ENCODE measurements at places on chromosomes 12 and 14.

DNA sequence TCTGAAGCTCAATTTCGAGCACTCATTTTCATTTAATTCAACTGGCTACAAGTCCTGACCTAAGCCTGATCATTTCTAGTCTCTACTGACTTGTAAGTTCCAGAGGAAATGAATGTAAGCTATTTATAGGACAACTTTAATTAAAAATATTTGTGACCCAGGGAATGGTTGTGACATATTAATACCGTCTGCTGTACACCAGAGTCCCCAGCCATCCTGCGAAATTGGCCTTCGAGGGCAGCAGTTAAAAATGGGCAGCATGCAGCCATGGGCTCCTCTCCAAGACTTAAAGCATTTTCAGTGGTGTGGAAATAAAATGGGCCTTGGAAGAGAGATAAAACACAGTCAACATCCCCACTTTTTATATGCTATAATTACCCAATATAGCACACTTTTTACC, 30.7 kb upstream of the OVCH1 start:
- DNase-seq = no peak

- no peak for DNase-seq
Measured at GRCh38 chr12:53601296-53601847, 24.8 kb downstream of the ATF7 start.

DNA sequence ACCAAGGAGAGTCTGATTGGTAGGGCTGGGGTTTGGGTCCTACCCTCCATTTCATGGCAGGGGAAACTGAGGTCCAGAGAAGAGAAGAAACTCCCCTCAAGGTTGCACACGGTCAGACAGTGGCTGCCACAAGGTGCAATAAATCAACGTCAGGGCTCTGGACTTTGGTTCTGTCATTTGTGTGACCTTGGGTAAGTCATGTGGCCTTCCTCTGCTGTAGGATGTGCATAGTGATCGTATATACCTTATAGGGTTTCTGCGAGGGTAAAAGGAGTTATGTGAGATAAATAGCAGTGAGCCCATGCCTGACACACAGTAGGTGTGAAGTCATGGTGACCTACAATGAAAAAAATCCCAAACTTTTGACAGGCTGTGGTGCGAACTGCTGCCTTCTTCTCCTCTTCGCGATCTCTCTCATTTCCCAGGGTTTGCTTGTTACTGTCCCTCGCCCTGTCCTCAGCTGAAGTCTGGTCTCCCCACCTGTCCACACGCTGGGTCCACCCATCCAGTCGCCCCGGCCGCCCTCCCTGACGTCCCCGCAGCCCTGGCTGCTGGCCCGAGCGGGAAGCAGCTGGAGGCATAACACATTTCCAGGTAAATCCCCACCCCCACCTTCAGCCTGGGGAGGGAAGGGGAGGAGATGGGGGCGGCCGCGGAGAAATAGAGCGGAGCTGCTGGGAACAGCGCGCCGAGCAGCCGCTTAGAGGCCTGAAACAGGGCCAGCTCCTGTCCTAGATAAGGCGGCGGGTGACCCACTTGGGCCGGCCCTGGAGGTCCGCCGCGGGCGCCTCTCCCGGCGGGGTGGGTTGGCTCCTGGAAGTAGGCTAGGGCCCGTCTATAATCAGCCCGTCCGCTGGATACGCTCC, 1.8 kb upstream of the FAM222A start:
- DNase-seq = no peak

GRCh38 chr12:131509701-131510100, 201.2 kb upstream of the SFSWAP start:
- no peak for DNase-seq

DNA sequence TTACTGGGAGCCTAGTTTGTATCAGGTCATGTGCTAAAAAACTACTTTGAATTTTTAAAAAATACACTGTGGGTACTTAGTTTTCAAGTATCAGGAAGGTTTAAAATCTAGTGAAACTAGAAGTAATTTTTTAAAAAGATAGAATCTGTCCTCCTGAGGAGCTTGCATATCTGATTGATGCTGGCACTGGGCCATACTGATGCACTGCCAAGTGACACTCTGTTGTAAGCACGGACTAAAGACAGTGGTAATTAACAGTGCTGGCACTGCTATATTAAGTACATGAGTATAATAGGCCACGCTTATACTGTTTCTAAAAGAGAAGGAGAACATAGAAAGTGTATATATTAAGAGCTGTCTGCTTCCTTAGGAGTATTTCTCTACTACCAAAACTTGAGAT, 10.0 kb upstream of the TBC1D30 start:
- no peak for DNase-seq

DNA sequence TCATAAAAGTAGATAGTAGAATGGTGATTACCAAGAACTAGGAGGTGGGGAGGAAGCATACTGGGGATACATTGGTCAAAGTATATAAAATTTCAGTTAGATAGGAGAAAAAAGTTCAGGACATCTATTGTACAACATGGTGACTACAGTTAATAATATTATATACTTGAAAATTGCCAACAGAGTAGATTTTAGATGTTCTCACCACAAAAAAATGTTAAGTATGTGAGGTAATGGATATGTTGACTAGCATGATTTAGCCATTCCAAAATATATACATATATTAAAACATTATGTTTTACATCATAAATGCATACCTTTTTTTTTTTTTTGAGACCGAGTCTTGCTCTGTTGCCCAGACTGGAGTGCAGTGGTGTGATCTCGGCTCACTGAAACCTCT, 31.0 kb downstream of the TMEM116 start:
- peak; percentile 7 for DNase-seq

DNA sequence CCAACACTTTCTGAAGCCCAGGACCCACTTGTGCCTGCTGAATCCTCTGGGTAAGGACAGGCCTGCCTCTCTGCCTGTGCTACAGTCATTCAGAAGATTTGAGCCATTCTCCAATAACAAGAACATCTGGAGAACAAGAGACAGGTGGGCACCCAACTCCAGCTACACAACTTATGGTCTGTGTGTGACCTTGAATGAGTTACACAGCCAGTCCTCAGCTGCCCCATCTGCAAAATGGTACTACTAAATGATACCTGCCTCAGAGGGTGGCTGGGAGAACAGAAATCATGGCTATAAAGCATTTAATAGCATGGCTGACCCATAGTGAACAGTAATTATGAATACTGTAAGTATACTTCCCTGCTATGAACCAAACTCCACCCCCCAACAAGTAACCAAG, 4.2 kb downstream of the CKAP4 start:
- DNase-seq = no peak

GRCh38 chr12:482061-482460, 22.3 kb downstream of the B4GALNT3 start:
- DNase-seq = no peak

- DNase-seq = peak; percentile 58
Measured at GRCh38 chr12:26723379-26724308, 109.3 kb downstream of the ITPR2 start.

DNA sequence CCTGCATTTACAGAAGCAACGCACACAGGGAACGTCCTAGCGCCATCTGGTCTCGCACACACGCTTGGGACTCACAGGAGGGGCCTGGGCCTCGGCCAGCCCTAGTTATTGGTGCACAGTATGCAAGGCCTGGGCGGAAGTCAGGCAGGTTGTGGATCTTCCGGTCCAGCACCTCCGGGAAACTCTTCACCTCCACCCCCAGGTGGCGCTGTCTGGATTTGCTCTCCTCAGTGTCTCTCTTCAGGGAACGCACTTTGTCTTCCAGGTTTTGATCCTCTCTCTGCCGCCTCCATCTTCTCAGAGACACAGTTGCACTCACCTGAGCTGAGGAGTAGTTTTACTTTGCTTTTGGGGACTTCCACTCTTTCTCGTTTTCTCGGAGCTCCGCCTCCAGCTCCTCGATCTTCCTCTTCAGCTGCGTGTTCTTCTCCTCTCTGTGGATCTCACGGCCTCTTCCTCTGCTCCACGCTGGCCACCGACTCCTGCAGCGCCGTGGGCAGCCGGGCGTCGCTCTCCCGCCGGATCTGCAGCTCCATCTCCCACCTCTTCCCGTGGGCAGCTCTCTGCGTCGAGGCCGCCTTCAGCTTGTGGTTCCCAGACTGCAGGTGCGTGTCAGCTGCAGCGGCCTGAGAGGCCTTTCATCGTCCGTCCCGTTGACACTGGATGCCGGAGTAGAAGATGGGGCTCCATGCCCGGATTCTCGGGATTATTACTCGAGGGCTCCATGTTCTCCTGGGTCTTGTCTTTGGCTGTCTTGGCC, 933.8 kb downstream of the TMEM121 start:
- DNase-seq = no peak

GRCh38 chr12:123390498-123391426, 6.8 kb downstream of the KMT5A start:
- DNase-seq = peak; percentile 42

- DNase-seq = no peak
Measured at GRCh38 chr12:50742776-50743175, 21.1 kb upstream of the ATF1 start.

DNA sequence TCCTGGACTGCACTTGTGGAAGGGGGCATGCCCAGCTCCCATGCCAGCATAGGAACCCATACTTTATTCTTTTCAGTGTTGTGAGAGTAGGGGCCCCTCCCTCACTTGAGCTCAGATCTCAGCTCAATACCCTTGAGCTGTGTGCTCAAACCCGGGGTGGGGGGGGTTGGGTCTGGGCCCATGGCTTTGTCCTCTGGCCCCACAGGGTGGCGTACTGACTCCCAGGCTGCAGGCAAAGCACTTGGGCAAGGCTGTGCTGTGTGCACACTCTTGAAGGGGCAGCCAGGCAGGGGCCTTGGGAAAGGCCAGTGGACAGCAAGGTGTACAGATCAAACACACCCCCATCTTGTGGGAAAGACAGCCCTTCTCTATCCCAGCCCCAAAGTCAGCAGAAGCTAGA, 81.8 kb downstream of the WIF1 start:
- no peak for DNase-seq

DNA sequence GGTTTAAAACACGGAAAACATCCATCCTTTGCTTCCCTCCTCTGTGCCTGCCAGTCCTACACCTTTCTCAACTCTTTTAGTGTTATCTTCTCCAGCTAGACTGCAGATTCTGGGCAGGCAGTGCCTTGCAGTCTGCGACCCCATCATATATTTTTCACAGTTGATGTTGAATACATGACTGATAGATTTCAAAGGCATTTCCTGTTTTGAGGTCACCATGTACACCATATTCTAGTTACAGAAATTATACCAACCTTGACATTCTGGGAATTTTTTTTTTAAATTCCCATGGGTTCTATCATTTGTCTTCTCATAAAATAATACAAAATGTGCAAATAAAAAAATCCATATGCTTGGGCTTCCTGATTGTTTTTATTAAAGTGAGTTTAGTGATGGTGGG, 16.6 kb downstream of the SOCS2 start:
- DNase-seq = no peak

- peak; percentile 80 for DNase-seq
Measured at GRCh38 chr12:46770501-46771183, 55.2 kb downstream of the SLC38A4 start.

DNA sequence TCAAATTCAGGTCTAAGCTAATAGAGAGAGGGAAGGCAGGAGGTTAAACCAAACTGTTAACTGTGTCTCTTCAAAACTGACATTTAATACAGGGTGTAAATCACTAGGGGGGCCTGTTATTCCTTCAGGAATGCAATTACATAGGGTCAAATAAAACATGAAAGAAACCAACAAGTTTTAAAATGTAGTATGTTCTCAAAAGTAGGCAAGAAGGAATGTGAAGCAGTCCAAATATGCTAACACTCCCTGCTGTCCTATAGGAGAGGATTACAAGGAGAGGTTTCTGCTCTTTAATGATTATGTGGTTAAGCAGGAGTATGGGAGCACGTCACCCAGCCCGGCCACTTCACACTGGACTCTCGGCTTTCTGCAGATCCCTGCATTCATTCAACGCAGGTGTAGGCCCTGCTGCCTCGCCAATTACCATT, 42.5 kb upstream of the BMP4 start:
- peak; percentile 61 for DNase-seq

DNA sequence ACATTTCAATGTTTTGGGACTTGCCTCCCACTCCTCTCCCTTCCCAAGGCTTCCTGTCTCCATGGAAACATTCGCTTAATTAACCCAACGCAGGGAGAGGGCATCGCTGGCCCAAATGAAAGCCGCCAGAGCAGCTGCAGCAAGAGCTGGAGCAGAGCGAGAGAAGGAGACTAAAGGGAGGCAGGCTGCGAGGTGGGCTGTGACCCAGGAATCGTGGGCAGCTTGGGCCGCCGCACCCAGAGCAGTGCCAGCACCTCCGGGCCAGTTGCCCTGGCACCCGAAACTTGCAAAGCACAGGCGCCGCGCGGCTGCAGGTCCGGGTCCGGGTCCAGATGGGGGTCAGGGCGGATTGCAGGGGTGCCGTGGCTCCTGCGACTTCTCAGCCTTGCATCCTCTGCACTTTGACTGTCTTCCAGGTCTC, 43.5 kb upstream of the PTPRQ start:
- DNase-seq = peak; percentile 12

DNA sequence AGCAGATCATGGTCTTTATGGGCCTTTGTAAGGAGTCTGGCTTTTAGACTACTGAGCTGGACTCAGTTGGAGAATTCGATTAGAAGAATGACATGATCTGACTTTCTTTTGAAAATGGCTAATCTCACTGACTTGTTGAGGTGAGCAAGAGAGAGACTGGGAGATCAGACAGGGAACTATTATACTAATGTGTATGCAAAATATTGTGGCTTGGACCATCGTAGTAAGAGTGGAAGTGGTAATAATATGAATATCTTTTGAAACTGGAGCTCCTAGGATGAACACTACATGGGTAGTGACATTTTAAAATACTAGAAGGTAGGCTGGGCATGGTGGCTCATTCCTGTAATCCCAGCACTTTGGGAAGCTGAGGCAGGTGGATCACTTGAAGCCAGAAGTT, 56.2 kb upstream of the CCT2 start:
- DNase-seq = no peak

GRCh38 chr12:32084753-32085152, 21.9 kb upstream of the BICD1 start:
- no peak for DNase-seq

- DNase-seq = no peak
Measured at GRCh38 chr14:101034986-101035385, 131.5 kb upstream of the RTL1 start.

DNA sequence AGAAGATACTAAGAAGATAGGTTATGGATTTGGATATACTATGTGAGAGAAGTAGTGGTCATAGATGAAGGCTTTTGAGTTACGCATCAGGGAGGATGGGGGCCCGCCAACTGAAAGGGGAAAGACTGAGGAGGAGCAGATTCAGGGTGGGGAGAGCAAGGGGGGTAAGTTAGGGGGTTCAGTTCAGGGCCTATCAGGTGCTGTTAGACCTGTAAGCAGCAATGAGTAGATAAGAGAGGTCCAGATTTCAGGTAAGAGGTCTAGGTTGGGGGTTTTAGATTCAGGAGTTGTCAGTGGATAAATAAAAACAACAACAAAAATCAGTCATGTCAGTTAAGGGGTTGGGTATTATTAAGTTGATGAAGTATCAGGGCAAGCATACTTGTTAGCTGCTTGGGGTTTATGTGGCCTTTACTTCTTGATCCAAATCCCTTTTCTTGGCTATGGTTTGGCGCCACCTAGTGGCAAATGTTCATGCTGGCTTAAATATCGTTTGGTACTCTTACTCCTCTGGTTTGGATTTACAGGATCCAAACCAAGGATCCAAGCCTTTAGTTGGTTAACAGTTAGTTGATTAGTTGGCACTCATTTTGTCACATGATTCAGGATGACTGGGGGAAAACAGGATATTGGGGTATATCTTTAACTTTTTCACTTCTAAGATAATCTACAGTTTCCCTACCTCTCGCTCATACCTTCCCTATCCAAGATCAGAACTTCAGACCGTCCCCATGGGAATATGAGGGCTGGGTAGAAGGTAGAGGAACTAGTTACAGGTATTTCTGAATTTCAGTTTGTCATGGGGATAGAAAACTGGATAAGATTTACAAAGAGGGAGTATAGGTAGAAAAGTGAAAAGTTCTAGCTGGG, 65.1 kb downstream of the PCNX1 start:
- peak; percentile 87 for DNase-seq

GRCh38 chr12:14936224-14936861, 2.0 kb downstream of the ERP27 start:
- no peak for DNase-seq
